NCI-H524 treated with DMSO at 0.1 percent for 48 hours (cell line): ENCODE measurements at places on chromosomes 2 and 18.

GRCh38 chr2:216163518-216163917 lies 54.4 kb downstream of the XRCC5 start:
- DNase-seq: no peak

- no peak for DNase-seq
Measured at GRCh38 chr2:29724282-29724681, 197.1 kb downstream of the ALK start.

DNA sequence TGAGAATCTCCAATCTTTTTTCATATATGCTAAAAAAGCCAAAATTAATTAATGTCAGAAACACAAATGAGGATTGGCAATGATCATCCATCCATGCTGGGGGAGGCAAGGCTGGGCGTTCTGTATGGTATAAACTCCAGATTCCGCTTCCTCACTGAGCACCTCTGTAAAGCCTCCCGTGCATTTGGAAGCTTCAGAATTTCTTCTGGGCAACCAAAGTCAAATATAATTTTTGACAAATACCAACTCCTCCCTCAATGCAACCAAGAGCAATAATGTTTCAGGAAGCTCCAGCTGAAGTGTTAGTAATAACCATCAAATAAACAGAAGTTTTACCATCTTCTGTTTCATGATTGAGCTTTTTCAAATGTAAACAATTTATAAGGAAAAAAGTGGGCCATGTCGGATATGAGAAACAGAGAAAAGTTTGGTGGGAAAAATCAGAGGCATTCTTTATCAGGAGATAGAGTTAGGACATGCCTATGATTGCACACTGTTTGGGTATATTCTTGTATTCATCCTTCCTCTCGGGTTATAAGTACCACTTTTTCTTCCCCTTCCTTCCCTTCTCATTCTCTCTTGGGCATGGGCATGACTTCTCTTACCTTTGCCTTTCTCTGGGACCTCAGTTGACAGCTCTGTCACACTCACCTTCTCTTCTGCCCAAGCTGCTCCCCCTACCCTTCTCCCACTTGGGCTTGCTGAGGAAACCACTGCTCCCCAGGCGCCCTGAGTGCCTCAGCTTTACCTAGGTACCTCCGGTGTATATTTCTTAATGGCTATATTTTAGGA lies 149.5 kb upstream of the ZEB2 start:
- no peak for DNase-seq

GRCh38 chr2:236045251-236046235 lies 122.6 kb downstream of the GBX2 start:
- no peak for DNase-seq

GRCh38 chr2:71822463-71822862 lies 325.2 kb downstream of the CYP26B1 start:
- DNase-seq: no peak

DNA sequence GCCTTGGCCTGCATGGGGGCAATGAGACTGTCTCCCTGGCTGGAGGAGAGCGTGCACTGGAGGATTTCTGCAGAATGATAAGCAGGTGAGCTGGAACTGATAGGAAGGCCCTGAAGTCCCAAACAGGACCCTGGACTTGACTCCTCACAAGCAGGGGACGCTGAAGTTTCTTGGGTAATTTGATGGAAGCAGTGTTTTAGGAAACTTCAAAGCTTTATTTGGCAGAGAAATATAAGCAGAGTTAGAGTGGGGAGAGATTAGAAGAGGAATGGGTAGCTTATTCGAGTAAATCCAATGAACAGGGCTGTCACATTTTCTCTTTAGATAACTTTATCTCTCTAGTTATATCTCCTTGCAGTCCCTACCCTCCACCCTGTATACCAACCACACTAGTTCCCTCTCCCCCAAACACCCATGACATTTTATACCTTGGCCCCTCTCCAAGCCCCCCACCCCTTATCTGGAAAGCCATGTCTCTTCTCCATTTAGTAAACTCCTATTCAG lies 73.6 kb upstream of the IGFBP5 start:
- no peak for DNase-seq

GRCh38 chr2:27920148-27920885 lies 29.8 kb downstream of the BABAM2 start:
- DNase-seq: no peak

DNA sequence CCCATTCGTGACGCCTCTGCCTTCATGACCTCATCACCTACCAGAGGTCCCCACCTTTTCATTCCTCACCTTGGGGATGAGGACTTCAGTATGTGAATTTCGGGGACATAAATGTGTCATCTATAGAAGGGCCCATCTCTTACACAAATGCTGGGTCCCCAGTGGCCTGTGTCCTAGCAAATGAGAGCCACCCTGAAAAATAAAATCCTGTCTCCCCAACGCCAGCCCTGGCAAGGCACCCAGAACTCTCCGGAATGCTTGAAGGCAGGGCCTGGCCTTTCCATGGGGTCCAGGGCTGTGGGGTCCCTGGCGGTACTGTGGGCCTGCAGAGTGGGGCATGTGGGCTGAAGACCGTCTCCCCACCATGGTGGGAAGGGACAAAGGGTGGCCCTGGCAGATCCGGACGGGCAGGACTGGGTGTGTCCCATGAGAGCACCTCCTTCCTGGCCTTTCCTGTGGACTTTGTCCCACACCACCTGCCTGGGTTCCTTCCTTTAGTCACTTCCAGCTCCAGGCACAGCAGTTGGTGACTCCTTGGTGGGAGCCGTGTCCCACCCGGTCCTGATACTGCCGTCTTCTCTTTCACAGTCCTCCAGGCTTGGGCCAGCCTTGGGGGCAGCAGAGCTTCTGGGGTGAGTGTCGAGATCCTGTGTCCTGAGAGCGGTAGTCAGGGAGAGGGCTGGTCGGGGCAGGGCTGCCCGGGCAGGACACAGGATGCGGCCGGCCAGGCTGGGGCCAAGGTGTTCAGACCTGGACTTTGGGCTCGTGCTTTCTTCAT lies 18.6 kb downstream of the CAPN10 start:
- DNase-seq: no peak

DNA sequence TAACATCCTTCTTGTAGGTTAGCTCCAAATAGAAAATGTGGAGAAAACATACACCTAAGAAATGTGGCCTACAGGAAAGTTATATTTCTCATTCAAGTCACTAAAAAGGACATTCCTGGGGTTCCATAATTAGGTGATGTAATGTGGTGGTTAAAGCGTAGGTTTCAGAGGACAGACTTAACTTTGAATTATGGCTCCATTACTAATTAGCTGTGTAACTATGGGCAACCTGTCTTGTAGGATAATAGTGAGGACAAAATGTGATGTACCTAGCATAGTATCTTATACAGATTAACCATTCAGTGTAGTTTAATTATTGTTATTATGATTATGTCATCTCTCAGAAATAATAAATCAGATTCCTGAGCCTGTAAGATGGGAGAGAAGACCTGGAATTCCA lies 602.5 kb downstream of the TSN start:
- no peak for DNase-seq

DNA sequence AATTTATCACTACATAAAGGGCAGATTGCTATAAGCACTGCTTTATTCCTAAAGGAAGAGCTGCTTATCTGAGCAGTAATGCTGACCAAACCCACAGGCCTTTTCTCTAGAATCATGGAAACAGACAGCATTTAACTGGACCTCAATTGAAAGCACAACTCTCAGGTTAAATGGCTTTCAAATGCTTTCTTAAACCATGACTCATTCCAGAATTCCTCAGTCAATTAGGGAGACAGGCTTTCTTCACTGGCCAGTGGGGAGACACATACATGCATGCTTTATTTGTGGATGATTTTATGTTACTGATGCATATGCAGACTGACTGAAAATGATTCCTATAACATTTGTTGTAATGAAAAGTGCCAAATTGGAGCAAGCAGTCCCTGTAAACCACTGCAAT lies 114.6 kb downstream of the ACVR1 start:
- DNase-seq: no peak

GRCh38 chr2:119366161-119366648 lies 429 bp downstream of the C2orf76 start:
- no peak for DNase-seq

GRCh38 chr2:14781142-14781541 lies 148.6 kb downstream of the LRATD1 start:
- DNase-seq: peak; percentile 29

DNA sequence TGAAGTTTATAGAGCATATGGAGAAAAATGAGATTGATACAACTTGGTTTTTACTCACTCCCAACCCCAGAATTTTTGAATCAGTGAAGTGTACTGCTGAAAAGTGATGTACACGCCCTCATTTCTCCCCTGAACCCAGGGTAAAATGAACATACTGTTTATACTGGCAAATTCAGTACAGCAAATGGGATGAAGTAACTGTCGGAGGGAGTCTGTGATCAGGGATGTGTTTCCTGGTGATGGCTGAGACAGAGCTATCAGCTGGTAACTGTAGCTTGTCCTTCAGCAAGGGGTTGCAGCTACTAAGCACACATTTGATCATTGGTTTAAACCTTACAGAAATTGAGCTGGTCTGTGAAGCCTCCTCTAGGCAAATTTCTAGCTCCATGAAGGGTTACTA lies 191.6 kb downstream of the PTPRM start:
- DNase-seq: no peak

DNA sequence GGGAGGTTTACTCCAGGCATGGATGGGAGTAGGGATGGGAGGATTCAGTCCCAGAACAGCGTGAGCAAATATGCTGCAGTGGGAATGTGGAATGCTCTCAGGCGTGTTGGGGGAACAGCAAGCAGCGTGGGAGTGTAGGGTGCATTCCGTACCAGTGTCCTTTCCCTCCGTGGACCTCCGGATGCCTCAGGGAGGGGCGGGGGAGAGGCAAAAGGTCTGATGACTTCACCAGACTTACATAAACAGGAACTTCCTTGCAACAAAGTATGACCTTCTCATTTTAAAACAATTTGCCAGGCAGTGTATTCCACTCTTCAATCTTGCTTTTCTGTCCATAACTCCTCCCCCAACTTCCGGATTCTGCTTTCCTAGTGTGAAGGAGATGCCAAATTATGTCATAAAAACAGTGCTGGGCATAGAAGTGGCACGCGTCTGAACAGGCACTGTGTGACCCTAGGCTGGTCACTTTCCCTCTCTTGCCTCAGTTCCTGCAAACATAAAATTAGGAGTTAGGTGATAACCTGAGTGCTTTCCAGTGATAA lies 36.9 kb downstream of the RPL37A start:
- DNase-seq: no peak

DNA sequence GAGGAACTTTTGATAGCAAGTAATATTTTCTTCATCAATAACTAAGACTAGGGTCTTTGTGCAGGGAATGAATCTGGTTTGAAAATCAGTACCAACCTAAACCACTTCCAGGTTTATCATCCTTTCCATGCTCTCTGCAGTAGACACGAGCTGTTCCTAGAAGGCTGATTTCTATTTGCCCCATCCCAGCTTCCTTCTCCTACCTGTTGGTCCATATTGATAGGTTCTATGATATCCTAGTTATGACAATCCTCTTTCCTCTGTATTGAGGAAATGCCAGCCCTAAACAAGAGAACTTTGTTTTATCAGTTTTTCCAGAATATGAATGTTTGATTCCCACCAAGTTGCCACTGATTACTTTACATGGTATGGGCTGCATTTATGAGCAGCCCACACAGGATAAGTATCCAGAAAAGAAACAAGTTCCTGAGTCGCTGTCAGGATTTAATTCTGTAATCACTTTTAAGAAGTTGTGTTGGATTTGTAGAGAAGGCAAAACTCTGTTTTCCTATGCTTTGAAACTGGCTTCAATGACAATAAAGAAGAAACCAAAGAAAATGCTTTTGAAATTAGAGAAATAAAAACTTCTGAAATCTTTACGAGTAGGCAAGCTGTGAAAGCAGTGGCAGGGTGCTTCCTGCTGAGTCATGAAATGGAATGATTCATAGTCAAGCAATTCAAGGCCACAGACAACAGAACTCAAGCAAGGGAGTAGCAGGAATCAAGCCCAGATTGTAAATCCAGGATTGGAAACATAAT lies 37.3 kb upstream of the TANK start:
- DNase-seq: no peak

DNA sequence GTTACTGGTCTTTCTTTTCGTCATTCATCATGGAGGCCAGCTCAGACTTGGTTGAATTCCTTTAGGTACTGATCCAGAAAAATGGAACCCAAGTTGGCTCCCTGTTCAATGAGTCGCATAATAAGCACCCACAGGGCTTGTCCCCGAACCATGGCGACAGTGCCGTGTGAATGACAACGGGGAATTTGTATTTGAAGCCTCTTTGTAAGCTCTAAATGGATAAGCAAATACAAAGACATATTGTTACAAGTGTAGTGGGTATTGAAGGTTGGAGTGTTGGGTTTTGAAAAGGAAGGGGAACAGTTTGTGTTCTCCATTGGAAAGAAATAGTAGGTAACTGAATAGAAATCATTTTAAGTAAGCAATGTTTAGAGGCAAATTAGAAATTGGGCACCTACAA lies 288.9 kb downstream of the SLC4A3 start:
- DNase-seq: no peak

DNA sequence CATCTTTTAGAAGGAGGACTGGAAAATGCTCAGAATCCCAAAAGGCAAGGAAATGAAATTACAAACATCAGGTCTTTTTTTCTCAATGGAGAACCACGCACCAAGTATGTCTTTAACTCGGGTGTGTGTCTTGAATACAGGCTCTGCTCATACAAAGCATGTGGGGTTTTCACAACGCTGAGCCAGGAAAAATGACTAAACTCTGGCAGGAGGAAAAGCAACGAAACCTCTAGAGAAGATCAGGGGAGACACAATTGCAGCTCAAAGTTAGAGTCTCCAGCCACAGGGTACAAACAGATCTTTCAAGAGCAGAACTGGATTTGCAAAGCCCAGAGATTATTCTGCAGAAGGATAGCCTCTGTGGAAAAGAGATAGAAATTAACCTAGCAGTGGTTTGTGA lies 42.8 kb upstream of the TPO start:
- DNase-seq: no peak
